ENCODE measurements at places on chromosomes 13 and 19.

- no peak for DNase-seq
Measured at GRCh38 chr19:5880604-5881078, 10.3 kb upstream of the FUT5 start.

DNA sequence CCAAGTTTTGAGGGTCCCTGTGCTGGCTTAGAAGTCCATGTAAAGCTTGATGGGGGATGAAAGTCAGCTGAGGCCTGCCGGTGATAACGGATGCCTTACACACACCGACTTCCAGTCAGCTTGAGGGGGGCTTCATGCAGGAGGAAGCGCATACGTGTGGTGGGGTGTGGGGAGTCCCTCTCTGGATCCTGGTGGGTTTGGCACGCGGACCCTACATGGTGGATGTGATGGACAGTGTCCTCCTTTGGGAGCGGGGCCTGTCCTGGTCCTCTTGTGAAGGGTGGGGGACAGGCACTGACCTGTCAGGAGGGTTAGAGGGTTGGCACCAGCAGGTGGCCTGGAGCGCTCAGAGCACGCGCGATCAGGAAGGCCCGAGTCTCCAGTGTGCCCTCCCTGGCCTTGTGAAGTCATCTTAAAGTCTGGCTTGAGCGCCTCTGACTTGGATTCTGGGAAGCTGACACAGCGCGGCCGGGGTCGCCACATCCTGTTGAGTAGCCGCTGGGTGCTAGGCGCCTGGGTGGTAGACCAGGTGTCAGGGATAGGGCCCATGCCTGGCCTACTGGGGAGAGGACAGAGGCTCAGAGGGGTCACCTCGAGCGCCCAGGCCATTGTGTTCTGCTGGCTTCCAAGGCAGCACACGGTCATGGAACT is 2.9 kb downstream of the DAZAP1 start:
- no peak for DNase-seq

DNA sequence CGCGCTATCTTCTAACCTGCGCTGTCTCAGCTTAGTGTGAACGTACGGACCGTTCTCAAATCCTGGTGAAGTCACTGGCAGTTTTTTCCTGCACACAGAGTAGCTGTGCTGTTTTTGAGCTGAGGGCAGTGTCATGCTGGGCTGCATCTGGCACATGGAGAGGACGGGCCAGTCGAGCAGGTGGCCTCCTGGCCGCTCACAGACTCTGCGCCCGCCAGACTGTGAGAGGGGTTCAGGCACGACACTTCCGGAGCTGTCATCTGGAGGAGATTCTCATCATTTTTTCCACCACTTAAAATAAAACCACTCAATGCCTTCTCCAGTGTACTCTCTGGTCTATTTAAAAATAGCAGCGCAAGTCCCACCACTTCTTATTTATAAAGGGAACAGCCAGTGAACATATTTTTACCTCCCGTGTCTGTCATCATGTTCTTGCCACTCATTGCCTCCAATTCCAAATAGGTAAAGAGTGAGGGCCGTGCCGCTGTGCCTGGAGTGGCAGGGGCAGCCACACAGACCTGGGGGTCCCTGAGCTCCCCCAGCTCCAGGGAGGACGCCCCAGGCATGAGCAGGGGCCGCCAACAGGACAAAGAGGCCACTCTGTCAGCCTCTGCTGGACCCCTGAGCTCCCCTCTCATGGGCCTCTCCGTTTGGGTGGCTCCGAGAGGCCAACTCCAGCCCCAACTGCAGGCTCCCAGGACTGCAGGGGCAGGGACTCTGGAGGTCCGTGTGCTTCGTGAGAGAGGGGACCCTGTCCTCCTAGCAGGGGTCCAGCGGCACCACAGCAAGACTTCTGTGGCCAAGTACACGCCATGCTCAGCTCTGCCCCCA is 36.9 kb upstream of the GRTP1 start:
- DNase-seq, result peak; percentile 27

DNA sequence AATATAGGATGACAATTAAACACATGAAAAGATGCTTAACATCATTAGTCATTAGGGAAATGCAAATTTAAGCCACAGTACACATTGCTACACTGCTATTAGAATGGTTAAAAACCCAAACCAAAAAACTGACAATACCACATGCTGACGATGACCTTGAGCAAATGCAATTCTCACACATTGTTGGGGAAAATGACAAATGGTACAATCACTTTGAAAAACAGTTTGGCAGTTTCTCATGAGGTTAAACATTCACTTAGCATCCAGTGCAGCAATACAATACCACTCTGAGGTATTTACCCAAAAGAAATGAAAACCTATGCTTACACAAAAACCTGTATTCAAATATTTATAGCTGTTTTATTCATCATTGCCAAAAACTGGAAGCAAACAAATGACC is 11.3 kb downstream of the FLT3 start:
- no peak for DNase-seq

DNA sequence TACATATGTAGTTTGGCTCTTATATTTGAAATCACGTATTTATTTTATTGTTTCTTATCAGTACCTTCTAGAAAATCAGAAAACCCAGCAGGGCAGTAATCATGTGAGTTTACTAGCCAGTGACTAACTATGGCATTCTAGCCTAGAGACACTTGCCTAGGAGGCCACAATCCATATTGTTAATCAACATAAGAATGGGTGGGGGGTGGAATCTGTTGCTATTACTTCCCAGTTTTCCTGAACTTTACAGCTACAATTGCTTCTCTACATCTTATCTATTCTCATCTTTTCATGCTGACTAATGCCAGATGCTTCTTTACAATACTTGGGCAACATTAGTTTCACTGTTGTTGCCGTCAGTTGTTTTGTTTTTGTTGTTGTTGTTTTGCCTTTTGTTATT is 18.7 kb upstream of the ATXN8OS start:
- DNase-seq, result no peak

DNA sequence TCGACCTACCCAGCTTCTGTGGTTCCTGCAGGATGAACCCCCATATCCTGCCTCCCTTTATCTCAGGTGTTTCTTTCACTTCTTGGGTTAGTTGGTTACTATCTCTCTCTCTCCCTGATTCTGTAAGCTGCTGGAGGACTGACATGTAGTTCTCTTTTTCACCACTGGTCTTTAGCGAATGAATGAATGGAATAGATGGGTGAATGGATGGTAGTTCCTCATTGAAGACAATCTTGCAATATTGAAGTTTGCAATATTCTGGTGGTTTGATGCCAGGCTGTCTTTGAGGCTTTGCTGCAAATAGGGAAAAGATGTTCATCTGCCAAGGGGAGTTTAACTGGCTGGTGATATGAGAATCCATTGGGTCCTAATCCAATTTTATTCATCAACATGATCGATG is 120.2 kb downstream of the UBL3 start:
- no peak for DNase-seq

- DNase-seq, result peak; percentile 90
Measured at GRCh38 chr13:110137680-110138009, 169.3 kb downstream of the COL4A1 start.

DNA sequence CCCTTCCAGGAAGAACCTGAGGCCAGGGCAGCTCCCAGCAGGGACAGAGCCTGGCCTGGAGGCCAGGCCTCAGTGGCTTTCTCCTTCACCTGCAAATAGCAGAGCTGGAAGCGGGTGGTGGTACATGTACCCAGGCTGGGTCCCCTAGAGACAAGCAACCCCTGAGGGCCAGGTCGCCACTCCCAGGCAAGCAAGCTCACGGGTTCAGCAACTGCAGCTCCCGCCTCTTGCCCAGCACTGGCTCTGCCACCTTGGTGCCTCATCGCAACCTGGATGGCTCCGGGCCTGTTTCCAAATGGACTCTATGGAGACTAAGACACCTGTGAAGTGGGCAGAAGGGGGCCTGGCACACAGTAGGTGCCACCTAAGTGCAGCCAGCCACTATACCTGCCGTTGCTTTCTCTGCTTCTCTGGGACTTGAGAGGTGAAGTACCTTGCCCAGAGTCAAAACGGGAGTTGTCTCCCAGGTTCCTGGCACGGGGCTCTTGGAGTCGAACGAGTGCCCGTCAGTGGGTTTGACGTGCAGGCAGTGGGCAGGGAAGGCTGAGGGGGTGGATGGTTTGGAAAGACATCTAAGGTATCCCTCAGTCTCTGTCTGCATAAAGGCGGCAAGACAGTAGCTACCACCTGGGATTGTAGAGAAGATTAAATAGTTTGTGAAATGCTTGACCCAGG is 2.4 kb upstream of the PLPP2 start:
- DNase-seq, result no peak

DNA sequence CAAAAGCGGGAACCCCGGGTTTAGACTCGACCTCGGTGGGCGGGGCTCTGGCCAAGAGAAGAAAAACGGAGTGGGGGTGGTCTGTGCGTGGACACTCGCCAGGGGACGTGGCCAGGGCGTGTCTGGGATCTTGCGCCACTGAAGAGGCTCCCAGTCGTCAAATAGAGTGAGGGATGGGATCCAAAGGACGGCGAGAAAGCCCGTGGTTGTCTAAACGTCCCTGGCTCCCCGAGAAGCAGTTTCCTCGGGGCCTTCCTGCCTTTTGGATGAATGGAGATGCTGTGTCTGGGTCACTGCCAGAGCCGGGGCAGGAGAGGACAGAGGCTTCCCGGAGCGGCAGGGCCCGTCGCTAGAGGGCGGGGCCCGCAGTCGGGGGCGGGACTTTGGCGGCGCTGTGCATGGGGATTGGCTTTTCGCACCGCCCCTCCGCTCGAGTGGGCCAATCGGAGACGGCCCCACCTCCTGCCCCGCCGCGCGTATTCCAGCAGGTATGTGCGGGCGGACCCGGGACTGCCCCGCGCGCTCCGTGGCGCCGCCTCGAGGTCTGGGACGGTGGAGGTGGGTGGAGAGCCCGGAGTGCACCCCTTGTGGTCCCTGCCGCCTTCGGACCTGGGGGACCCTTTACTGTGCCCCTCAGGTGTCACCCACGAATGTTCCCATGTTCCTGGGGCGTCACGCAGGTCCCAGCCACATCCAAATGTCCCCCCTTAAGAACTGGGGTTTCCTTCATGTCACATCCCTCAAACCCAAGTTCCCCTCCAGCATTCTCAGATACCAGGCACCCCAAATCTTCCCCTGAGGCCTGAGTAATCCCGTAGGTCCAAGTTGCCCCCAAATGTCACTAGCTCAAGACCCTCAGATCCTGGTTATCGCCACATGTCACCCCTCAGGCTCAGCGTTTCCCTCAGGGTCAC is 38.3 kb downstream of the ZSWIM4 start:
- peak; percentile 87 for DNase-seq

GRCh38 chr13:100483841-100484381 is 104.7 kb downstream of the GGACT start:
- no peak for DNase-seq
